CD8-positive, alpha-beta memory T cell (primary cell): ENCODE measurements at places on chromosomes 7 and 10. TPM values are rescaled to one million over a fixed set of nuclear protein-coding genes. Genes with fewer than 3 reads are reported as not detected.

GRCh38 chr7:155007947-155008346 lies 5.0 kb upstream of the PAXIP1 start:
- no peak for DNase-seq

DNA sequence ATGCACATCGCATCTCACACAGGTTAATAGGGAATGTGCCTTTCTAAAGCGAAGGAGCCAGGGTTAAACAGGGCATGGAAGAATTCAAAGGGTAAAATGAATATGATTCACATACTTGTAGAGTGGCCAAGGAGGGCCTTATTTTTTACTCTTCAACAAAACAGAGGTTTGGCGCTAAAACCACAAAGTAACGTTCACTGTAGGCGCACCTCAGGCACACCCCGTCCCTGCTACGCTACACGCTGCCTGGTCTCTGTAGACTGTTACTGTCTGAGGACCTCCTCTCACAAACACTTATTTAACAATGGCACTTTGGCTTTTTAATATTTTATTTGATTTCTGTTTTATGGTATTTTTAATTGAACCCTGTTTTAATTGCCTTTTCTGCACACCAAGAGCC lies 462.1 kb upstream of the GALNT17 start:
- no peak for DNase-seq

DNA sequence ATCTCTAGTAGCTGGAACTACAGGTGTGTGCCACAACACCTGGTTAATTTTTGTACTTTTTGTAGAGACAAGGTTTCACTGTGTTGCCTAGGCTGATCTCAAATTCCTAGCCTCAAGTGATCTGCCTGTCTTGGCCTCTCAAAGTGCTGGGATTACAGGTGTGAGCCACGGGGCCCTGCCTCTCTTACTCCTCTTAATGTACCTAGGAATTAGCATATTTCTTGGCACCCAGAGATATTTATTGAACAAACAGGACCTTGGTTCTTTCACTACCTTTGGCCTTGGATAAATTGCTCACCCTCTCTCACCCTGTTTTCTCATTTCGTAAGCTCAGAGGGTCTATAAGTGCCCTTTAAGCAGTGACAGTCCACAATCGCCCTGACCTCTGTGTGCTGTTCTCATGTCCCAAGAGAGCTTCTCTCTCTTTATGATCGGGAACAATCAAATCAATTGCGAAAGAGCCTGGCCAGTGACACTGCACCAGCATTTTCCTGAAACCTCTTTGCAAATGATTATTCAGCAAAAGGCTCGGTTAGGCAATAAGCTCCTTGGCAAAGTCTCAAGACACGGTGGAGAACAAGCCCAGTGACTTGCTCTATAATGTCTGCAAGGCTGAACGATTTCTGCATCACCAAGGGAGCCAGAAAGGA lies 117.7 kb downstream of the APBB1IP start:
- DNase-seq: no peak

GRCh38 chr7:45237788-45238461 lies 80.3 kb downstream of the RAMP3 start:
- DNase-seq: no peak

DNA sequence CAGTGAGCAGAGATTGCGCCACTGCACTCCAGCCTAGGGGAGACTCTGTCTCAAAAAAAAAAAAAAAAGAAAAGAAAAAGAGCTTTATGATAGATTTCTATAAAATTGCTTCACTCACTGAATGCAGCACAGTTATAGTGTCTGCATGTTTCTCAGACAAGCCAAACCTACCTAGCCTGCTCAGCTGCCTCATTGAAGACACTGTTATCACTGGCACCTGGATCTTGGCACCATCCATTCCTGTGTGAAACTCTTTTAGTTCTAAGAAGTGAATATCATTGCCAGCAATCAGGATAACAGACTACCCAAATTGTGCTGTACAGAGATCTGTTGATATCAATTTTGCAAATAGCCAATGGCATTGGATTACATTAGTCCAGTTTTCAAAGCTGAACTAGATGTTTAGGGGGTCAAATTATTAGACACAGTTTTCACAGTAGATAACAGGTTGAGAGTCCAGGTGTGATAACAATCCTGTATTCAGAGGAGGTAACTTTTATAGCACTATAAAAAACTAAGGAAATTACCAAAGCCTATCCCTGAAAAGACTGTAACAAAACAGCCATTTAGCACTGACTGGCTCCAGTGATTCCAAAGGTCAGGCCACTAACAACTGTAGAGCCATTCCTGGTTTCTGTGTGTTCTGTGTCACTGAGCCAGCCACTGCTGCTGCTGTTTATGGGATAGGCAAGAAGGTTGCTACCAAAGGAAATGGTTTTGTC lies 17.1 kb downstream of the PDSS1 start:
- DNase-seq: no peak

GRCh38 chr10:116126239-116126638 lies 146.8 kb downstream of the GFRA1 start:
- DNase-seq: no peak

DNA sequence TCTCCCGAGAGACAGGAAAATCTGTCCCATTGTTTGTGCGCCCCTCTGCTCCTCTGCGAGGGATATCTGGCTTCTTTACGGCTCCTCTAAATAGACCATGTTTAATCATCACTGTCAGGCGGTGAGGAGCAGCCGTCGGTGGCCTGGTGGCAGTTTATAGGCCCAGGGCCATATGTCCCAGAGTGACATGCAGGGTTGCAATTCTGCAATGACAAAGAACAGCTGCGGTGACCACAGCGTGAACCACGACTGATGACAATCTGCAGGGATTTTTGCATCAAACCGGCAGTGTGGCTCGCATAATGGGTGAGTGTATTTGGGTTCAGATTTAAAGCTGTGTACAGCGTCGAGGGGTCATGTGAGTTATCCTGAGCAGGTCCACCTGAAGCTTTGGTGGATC lies 41.5 kb downstream of the GATA3 start:
- no peak for DNase-seq

DNA sequence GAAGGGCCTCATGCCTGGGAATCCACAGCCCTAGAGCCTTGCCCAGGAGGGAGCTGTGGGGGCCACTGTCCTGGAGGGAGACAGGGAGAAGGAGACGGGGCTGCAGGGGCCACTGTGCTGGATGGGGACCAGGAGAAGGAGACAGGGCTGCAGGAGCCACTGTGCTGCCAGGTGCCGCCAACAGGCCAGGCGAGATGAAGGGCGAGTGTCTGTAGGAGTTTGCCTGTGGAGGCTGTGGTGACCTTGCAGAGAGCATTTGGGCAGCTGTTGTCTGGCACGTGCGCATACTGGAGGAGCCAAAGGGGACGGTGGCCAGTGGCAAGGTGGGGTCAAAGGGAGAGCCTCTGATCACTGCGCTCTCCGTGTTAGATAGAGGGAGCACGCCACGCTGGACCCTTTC lies 79.2 kb downstream of the NKX6-2 start:
- DNase-seq: no peak

Gene C10orf143
- 6.7 TPM for total RNA-seq

Gene RPS24
- 1,808 TPM for total RNA-seq

Gene CRHR2
- not detected for total RNA-seq
